ENCODE measurements at places on chromosomes 16 and 17.

- no peak for DNase-seq
Observed at GRCh38 chr17:3879186-3879585, 13.7 kb downstream of the CAMKK1 start.

DNA sequence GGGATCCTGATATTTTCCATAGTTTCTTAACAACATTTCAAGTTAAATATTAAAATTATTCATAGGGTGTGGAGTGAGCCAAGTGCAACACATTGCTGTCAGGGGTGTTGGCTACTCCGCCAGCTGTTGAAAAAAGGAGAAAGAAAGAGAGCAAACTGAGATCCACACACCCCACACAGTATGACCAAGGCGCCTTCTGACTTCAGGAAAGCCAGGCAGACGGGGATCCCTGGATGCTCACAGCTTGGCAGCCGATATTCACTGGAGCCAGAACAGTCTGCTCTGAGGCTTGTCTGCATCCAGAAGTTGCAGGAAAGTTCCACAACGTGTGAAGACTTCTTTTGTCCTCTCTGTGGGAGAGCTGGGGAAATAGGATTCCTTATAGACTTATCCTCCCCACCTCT, 9.3 kb downstream of the CHD9NB start:
- DNase-seq: no peak

DNA sequence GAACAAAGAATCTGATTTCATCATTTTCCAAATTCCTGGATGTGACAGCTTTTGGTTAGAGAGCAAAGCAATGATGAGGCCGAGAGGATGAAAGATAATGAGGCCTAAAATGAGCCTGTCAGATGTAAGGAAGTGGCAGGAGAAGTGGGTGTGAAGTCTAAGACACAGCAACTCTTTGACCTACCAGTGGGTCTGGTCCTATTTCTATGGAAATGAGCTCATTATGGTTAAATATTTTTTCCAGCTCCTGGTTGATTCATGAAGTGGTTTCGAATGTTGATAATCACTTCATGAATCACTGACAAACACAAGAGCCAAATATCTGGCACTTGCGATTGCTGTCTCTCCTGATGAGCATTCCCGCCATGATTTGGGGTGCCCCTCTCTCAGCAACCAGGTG, 273.3 kb upstream of the CDH5 start:
- no peak for DNase-seq

DNA sequence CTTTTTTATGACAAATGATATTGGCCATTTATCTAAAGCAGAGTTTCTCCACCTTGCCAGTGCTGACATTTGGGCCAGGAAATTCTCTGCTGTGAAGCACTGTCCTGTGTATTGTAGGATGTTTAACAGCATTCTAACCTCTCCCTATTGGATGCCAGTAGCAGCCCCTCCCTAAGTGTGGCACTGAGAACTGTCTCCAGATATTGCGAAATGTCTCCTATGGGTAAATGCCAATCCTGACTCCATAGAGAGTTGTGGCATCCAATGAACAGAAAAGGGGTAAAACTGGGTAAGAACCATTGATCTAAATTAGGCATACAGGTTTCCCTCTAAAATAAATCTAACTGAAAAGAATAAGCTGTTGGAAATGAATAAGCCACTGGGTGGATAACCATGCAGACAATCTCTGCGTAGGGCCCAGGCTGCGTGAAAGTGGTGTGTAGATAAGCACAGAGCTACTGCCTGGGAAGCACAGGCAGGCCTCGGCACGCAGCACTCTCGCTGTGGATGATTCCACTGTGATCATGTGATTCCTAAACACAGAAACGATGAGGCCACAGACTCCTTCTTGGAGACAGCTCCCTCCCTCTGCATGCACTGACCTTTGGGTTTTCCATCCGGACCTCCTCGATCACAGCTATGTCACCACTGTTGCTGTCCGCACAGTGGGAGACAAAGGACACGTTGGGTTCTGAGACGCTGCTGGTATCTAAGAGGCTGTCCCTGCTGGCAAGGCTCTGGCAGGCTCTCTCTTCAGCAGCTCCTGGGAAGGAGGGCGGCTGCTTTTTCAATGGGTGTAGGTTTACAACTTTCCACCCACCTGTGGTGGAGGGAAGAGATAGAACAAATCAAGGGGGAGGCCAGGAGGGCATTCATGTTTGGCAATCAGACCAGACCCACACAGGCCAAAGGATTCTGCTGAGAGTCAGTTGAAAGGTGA, 44.1 kb downstream of the GTF3C1 start:
- DNase-seq: no peak

DNA sequence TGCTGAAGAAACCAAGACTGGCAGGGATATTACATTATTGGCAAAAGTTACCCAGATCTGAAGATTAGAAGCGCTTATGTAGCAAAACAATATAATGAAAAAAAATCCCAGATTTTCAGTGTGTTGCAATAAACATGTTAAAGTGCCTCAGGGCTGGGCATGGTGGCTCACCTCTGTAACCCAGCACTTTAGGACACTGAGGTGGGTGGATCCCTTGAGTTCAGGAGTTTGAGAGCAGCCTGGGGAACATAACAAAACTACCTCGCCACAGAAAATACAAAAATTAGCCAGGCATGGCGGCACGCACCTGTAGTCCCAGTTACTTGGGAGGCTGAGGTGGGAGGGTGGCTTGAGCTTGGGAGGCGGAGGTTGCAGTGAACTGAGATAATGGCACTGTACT, 6.8 kb downstream of the ZNF207 start:
- DNase-seq: no peak

- DNase-seq: no peak
Observed at GRCh38 chr16:87015021-87015420, 302.2 kb downstream of the C16orf95 start.

GRCh38 chr16:48137822-48138221, 18.0 kb downstream of the ABCC12 start:
- no peak for DNase-seq

GRCh38 chr16:55418586-55418985, 60.4 kb upstream of the MMP2 start:
- DNase-seq: no peak

- no peak for DNase-seq
Observed at GRCh38 chr16:89019511-89019910, 42.5 kb upstream of the CBFA2T3 start.

GRCh38 chr16:870856-871561, 70.5 kb upstream of the GNG13 start:
- no peak for DNase-seq

DNA sequence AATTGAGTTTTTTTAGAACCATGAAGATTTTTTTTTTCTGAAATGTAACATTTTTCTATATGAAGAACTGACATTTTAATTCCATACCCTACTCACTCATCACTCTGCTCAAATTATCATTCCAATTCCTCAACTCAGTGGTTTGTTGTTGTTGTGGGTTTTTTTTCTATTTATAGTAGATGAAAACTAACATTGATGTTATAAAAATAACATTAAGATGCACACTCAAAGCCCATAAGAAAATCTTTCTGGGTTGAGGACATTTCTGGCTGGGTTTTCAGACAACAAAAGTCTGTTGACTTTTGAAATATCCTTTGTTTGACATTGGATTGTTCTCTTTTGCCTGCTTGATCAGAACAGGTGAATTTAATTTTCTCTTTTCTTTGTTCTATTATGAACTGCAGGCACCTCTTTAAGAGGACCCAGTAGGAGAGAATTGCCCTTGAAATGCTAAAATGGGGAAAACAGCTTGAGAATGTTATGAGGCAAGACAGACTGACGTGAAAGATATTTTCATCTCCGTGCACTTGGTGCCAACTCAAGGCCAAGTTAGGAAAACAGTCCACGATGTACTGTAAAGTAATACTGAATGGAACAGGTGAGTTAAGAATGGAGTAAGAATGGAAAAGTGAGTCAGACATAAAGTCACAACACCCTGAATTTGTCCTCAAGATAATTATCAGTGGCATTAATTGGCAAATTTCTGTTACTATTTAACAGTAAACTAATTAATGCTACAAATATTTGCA, 16.1 kb upstream of the ABCA5 start:
- DNase-seq: no peak

DNA sequence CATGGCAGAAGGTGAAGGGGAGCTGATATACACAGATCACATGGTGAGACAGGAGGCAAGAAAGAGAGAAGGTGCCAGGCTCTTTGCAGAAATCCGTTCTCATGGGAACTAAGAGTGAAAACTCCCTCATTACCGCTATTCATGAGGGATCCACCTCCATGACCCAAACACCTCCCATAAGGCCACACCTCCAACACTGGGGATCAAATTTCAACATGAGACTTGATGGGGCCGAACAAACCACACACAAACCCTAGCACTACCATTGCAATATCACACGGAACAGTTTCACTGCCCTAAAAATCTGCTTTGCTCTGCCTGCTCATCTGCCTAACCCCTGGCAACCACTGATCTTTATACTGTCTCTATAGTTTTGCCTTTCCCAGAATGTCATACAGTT, 34.8 kb downstream of the C17orf67 start:
- no peak for DNase-seq

DNA sequence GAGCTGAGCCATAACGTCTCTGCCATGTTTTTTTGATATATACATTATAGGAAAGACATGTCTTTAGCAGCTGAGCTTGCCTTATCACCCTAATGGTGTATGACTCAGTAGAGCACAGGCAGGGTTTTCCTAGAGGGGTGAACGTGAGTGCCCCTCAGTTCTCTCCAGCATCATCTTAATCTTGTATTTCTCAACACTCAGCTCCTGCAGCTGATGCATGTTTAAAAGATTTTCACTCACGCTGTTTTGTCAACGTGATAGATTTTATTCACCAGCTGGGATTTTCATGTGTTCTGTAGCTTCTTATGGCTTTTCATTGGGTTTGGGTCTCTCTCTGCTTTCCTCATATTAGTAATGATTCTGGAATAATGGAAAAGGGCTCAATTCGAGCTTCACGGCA, 186.0 kb upstream of the PMFBP1 start:
- DNase-seq: no peak

DNA sequence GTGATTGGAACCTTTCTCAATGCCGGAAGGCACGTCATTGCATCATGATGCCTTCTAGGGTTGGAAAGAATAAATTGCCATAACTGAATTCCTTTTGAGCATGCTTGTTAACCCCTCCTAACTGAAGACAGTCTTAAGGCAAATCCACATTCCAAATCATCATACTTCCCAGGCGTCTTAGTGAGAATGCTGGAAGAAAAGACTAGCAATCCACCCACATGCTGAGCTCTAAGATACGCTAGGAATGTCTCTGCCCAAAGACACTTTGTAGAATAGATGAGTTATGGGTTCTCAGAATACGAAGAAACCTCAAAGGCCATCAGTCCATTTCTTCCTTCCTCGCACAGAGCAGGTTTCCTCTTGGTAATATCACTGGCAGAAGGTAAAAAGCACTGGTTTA, 486.5 kb downstream of the HS3ST4 start:
- DNase-seq: no peak

DNA sequence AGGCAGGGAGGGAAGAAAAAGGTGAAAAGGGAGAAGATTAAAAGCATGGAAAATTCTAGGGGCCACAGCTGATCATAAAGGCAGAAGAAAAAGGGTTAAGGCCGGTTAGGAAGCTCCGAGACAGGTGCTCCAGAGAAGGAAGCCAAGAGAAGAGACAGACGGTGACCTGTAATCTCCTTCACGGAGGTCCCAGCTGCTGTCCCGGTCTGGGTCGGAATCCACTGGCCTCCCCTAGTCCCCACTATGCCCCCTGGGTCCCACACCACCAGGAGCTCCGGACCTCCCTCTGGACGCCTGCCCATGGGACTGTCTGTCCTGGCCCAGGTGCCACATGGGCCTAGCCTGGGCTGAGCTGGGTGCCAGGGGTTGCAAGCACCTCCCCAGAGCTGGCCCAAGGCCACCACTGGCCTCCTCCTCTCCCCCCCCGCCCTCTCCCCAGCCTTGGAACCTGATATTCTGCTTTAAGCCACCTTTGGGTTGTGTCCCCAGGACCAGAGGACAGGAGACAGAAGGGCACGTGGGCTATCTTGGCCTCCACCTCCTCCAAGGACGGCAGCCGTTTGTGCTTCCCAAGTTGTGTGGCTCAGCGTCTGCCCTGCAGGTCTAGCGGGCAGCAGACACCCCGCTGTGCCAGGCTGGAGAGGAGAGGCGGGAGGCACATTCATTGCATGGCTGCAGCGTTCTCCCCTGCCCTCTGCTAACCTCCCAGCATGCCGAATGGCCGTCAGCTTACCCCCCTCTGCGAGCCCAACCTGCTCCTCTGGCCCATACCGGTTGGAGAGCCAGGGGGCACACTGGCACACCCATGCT, 102.4 kb downstream of the ENGASE start:
- no peak for DNase-seq

GRCh38 chr17:56171186-56171959, 18.1 kb downstream of the ANKFN1 start:
- no peak for DNase-seq

- DNase-seq: no peak
Observed at GRCh38 chr16:4109250-4109736, 6.9 kb downstream of the ADCY9 start.

DNA sequence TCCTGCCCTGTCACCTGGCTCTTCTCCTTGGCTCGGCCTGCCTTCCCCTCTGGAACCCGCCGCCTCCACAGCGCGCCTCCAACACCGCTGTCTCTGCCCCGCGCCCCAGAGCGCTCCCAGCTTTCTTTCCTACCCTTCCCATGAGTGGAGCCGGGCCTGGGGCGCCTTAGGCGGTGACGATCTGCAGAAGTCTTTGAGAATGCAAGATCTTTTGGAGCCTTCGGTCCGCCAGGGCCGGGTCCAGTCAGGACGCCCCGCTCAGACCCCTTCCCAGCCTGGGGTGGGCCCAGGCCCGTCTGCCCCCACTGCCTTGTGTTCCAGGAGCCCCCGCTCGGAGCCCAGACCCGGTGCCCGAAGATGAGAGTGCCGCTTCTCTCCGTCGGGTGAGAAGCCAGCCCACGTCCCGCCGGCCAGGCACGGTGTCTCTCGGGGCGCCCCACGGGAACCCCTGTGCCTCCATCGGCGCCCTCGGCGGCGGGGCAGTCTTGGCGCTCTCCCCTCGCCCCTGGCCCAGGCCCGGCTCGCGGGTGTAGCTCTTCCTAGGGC, 40.0 kb downstream of the MRM1 start:
- DNase-seq: no peak

- DNase-seq: no peak
Observed at GRCh38 chr17:32497431-32498205, 10.8 kb downstream of the CDK5R1 start.

GRCh38 chr16:68770671-68771070, 33.6 kb downstream of the CDH1 start:
- no peak for DNase-seq

- no peak for DNase-seq
Observed at GRCh38 chr17:78411241-78411857, 32.9 kb downstream of the PGS1 start.
